Fibroblast of the aortic adventitia (primary cell): ENCODE measurements at places on chromosomes 13 and 19.
A peak's percentile ranks its signal among the peaks of the same experiment; 100 is the strongest.

GRCh38 chr13:112888238-112889111, 80.5 kb upstream of the MCF2L start:
- DNase-seq: no peak

DNA sequence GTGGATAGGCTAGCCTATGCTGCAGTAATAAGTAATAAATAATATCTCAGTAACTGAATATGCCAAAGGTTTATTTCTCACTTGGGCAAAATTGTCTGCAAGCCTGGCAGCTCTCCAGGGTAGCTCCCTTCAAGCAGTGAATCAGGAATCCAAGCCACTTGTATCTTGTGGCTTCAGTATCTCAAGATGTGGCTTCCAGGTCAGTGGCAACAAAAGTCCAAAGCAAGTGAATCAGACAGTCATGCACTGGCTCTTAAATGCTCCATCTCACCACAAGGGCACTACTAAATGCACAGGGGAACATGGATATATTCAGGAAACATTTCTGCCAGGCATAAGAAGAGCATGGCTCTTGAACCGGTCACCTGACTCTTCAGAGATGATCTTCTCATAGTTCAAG, 126.3 kb downstream of the KCTD12 start:
- peak; percentile 36 for DNase-seq

DNA sequence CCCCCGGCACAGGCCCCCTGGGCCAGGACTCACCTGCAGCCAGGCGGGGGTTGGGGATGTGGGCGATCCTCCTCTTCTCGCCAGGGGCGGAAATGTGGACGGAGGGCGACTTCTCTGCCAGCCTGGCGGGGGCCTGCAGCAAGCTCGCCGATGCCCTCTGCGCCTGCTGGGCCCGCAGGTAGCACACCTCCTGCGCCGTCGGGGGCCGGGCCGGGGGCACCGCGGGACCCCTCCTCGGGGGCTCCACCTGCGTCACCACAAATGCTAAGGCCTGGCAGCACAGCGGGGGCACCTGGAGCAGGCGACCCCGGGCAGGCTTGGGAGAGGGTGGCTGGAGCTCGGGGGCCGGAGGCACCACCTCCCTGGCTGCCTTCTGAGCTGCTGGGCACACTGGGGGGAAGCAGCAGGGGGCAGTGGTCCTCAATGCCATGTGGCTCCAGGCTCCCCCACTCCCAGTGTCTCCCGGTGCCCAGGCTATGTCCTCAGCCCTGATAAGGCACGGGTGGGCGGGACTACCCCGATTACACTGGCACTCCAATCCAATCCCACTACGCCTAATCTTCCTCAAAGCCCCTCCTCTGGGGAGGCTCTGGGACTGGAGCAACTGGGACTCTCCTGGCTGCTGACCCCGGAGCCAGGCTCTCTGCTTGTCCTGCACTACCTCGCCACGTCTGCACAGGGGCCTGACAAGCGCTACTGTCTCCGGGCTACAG, 11.6 kb upstream of the ATP8B3 start:
- no peak for DNase-seq

GRCh38 chr13:41928323-41928722, 32.6 kb downstream of the VWA8 start:
- DNase-seq: peak; percentile 41
